Activated CD4-positive, alpha-beta T cell treated with anti-CD3 and anti-CD28 coated beads, Interleukin-10, Interleukin-2, amounts not matched to agents 100 ng/mL and 50 ng/mL, durations not matched to agents 16 hours and 8 hours (primary cell): ENCODE measurements at places on chromosomes 1 and 21.

- no peak for DNase-seq
Measured at GRCh38 chr1:155507945-155508344, 54.7 kb downstream of the ASH1L start.

GRCh38 chr1:202237052-202237451, 43.5 kb downstream of the LGR6 start:
- DNase-seq, result peak; percentile 46

GRCh38 chr21:36354918-36355680, 30.1 kb upstream of the CHAF1B start:
- DNase-seq, result no peak

- DNase-seq, result no peak
Measured at GRCh38 chr1:63892632-63893395, 119.0 kb downstream of the ROR1 start.

GRCh38 chr21:33116676-33117075, 46.7 kb downstream of the OLIG1 start:
- DNase-seq, result no peak

- DNase-seq, result no peak
Measured at GRCh38 chr1:52192436-52192835, 50.5 kb downstream of the ZFYVE9 start.

GRCh38 chr1:6775261-6776043, 9.8 kb upstream of the CAMTA1 start:
- DNase-seq, result no peak

DNA sequence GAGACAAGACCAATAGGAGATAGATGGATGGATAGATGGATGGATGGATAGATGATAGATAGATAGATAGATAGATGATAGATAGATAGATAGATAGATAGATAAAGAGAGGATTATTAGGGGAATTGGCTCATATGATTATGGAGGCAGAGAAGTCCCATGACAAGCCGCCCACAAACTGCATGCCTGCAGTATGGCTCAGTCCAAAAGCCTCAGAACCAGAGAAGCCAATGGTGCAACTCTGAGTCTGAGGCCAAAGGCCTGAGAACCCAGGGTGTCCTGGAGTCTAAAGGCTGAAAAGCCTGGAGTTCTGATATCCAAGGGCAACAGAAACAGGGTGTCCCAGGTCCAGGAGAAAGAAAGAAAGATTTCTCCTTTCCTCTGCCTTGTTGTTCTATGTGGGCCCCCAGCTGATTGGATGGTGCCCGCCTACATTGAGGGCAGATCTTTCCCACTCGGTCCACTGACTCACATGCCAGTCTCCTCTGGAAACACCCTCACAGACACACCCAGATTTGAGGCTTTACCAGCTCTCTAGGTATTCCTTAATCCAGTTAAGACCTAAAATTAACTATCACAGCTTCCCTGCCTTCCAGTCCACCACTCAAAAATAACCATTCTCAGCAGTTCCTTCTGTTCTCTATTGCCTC, 39.6 kb upstream of the IRF2BP2 start:
- DNase-seq, result no peak

- no peak for DNase-seq
Measured at GRCh38 chr1:240332672-240333071, 241.0 kb downstream of the FMN2 start.

- DNase-seq, result no peak
Measured at GRCh38 chr1:217133092-217133491, 409.9 kb upstream of the ESRRG start.

GRCh38 chr1:53685272-53686051, 53.5 kb downstream of the GLIS1 start:
- no peak for DNase-seq

DNA sequence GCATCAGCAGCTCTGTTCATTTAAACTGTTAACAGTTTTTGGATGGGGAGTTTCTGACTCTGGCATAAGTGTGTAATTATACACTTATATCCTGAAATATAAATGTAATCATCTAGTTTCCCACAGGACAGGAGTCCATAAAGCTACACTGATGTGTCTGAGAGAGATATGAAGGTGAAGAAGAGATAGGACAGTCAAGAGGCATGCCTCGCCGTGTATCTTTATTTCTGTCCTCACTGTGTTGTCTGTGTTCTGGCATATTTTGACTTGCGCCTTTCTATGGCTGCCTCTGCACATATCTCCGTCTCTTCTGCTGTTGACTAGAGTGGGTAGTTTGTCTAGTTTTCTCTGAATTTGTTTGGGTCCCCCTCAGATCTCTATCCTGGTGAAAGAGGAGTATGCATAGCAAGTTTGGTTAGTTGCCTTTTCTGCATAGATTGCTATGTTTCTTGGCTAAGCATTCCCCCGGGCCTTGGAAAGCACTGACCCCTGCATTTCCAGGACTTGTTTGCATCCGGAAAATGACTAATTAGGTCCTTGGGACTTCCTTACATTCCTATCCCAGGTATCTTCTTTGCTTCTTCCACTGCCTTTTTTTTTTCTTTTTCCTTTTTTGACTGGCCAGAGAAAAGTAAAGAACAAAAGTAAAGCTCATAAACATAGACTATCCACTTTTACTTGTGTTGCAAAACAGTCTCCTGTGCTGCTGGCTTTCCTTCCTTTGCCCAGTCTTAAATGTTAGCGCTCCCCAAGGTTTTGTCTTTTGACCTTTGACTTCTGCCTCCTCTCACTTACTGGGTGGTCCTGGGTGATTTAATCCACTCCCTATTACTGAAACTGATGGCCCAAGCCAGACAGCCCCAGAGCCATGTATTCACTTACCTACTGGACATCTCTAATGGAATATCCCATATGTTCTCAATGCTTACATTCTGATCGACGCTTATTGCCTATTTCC, 27.6 kb upstream of the CNN3 start:
- DNase-seq, result no peak

DNA sequence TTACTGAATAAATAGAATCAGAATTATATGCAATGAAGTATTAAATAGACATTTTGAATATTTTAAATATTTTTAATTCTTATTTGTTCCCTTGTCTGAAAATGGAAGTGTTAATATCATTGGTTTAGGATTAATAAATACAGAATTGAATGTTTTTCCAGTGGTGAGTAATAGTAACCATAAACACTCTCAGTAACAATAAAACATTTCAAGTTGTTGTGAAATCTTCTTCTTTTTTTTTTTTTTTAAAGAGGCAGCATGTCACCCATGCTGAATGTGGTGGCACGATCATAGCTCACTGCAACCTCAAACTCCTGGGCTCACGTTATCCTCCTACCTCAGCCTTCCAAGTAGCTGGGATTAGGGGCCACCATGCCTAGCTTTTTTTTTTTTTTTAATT, 86.2 kb upstream of the ZBTB18 start:
- DNase-seq, result no peak

- DNase-seq, result no peak
Measured at GRCh38 chr1:96208428-96208827, 513.2 kb upstream of the PTBP2 start.

DNA sequence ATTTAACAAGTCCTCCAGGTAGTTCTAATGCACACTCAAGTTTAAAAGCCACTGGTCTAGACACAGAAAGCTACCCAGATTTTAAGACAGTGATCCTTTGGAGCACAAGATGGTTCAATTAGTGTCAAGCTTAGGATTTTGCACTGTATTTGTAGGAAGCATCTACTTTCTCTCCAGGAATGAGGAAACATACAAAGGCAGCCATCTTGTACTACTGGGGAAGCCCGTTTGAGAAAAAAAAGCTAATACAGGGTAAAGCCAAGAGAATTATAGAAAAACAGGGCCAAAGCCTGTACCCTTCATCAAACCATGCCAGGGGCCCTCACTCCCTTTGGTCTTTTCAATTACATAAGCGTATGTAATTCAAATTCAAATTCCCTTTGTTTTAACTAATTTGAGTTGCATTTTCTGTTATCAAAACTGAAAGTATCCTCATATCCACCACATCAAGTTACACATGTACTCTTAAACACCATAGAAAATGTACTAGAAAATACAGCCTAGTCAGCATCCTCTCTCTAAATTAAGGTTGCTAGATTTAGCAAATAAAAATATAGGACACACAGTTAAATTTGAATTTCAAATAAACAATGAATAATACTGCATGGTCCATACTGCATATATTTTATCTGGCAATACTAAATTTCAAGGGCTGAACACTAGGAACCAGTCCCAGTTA, 17.4 kb downstream of the PIK3R3 start:
- no peak for DNase-seq

DNA sequence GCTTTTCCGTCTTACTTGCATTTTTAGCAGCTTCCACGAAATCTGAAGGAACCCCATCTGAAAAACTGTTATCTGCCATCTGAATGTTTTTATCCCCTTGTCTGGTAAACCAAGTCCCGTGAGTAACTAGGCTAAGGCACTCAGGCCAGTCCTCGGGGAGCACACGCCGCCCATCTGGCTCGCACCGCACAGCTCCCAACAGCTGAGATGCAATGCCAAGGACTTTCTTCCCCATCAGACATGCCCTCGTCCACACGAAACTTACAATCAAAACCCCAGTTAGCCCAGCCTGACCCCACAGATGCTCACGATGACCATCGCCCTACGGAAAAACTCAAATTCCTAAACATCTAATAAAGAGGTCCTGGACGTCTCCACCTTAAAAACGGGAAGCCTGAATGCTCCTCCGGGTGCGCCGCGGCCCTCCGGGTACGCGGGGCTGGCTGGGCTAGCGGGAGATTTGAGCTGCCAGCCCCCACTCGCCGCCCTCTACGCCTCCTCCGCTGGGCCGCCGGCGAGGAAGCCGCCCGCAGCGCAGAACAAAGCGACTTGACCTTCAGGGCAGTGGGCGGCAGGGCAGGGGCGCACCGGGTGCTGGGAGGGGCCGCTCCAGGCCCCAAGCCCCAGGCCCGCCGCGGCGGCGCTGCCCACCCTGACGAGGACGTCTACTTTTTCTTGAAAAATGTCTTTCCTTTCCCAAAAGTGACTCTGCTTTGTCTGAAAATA, 36.6 kb downstream of the CD58 start:
- DNase-seq, result no peak

GRCh38 chr1:111364690-111365089, 62.8 kb downstream of the OVGP1 start:
- no peak for DNase-seq

DNA sequence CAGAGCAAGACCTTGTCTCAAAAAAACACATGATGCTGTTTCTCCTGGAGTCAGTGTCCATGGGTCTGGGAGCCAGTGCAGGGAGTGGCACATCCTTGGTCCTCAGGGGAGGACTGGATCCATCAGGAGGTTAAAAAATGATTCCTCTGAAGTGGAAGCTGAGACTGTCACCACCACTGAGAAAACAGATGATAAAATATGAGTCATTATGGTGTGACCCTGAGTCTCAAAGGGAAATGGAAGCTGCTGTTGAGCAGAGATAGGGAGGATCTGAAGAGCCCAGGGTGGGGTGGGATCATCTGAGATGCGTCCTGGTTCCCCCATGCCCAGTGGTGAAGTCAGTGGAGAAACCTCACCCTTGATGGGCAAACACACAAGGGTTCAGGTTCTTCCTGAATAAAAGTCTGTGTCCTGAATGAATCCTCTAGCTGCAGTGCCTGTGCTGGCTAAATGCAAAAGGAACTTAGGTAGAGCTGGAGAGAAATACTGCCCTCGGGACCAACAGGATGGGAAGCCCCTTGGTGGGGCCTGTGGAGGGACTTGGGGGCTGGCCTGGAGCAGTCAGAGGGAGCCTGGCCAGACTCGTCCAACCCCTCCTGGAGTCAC, 61.6 kb upstream of the TENT5B start:
- DNase-seq, result no peak

DNA sequence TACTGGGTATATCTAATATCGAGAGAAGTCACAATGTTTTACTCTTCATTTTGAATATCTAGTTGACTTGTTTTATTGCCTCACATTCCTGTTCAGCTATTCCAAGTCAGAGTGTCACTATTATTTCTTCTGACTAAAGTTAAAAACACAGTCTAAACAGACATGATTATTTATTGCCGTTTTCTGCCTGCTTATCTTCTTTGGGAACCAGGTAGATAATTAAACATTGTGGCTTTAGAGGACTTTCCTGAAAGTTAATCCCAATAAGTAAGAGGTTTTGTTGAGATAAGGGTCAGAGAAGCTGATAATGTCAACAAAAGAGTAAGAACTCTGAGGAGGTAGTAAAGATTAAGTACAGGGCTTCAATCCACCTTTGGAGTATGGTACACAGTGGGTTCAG, 53.8 kb downstream of the PCNX2 start:
- DNase-seq, result no peak

DNA sequence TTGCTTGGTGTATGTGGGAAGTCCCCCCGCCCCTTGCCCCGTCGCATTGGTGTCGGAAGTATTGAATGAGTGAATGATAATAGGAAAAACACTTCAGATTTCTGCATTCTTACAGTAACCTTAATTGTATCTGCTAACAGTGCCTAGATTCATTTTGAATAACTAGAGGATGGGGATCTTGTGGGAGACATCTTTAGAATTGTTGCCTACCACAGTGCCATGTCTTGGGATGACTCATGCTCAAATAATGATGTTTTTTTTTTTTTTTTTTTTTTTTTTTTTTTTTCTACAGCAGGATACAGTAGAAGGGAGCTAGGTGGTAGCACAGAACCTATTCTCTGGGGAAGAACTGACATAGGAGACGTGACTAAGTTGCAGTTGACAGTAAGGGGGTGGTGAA, 237.9 kb downstream of the USP25 start:
- no peak for DNase-seq

DNA sequence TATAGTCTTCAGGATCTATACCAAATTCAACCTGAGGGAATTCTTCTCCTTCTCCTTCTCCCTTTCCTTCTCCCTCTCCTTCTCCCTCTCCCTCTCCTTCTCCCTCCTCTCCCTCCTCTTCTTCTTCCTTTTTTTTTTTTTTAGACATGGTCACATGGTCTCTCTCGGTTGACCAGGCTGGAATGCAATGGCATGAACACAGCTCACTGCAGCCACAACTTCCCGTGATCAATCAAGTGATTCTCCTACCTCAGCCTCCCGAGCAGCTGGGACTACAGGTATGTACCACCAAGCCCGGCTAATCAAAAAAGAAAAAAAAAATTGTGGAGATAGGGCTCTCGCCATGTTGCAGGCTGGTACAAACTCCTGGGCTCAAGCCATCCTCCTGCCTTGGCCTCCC, 51.5 kb downstream of the DNAI4 start:
- no peak for DNase-seq

- DNase-seq, result no peak
Measured at GRCh38 chr1:180693564-180694244, 61.9 kb downstream of the XPR1 start.

- DNase-seq, result peak; percentile 96
Measured at GRCh38 chr1:112955773-112956543, at the start of gene SLC16A1. TSS of gene SLC16A1 (minus strand) at chr1:112956196. CDS start at chr1:112929308, 26,888 bp downstream.
